ENCODE measurements at places on chromosomes 5 and 9. TPM values are rescaled to one million over a fixed set of nuclear protein-coding genes. Genes with fewer than 3 reads are reported as not detected.

The DDX4 gene
- total RNA-seq: not detected

The CBY3 gene
- not detected for total RNA-seq

GRCh38 chr5:126641387-126641786, 40.6 kb downstream of the PHAX start:
- DNase-seq: no peak

The UBAP2 gene
- total RNA-seq: 29.7 TPM

DNA sequence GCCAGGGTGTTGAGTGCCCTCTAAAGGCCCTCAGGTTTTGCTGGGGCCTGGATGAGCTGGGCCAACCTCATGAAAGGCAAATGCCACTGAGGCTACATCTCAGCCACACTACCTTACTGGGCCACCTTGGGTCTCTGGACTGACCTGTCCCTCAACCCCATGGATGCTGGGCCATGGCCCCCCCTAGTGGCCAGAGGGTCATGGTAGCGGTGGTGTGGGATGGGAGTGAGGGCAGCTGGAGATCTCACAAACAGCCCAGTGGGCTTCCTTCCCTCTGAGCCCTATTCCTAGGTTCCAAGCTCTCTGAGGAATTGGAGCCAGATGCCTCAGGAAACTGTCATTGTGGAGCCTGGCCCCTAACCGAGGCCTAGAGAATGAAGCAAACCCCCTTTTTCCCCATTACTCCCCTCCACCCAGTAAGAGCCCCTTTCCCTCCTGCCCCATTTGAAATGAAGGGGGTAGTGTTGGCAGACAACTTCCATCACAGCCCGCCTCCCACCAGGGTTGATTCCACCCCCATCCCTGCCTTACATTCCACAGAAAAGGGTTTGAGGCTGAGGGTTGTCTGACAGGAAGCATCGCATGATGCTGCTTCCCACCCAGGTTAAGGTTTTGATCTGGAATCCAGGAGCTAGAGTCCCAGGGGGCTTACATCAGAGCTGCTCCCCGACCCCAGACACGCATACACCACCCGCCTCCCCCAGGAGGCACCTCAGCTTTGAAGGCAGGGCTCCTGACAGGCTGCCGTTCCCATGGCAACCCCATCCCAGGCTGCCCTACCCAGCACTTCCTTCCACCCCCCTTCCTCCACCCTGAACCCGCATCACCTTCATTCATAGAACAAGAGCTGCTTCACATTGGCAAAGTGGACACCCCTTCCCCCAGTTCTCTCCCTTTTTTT, 63.9 kb downstream of the PCDH1 start:
- no peak for DNase-seq

DNA sequence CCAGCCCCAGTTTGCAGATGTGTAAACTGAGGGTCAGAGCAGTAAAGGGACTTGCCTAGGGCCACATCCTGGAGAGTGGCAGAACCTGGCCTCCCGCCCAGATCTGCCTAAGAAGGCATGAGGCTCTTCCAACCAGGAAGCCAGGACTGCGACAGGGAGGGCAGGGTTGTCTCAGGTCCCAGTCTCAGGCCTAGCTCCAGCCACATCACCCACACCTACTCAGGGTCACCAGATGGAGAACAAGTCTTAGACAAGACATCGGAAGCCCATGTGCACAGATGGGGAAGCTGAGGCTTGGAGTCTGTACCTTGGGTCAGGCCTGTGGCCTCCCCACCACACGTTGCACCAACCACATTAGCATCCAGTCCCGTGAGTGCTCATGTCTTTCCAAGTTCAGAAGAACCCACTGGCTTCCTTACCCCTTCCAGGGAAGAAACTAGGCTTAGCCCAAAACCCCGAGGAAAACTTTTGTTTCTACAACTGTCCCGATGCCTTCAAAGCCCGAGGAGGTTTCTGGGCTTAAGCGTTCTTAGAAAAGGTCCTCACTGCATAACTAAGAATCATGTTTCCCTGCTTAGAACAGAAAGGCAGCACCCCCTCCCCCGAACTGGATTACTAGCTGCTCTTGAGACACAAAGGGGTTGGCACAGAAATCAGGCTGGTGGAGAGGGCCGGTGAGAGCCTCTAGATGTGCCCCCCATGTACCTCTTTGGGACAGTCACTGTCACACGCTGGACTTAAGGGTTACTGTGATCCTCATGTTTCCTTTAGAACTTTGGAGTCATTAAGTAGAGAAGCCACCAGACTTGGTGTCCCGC, 2.2 kb downstream of the FAM78A start:
- DNase-seq: no peak

The SLC25A48 gene
- not detected for total RNA-seq
